ENCODE measurements at places on chromosomes 12 and 14.

GRCh38 chr14:39956372-39956771 is 524.1 kb upstream of the FBXO33 start:
- no peak for DNase-seq

DNA sequence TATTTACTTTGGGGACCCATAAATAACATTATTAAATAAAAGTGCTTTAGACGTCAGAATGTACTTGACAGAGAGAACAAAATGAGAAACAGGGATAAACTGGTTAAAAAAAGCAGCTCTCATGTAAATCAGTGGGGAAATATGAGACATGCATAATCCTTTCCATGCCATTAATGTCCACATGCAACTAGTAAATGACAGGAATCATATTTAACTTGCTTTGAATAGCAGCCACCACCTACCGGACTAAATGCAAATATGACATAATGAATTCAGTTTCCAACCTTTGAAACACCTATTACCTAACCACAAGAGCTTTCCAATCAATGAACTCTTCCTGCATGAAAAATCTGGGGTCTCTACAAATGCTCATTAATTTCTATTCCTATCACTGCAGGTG is 19.6 kb downstream of the FGD6 start:
- no peak for DNase-seq

DNA sequence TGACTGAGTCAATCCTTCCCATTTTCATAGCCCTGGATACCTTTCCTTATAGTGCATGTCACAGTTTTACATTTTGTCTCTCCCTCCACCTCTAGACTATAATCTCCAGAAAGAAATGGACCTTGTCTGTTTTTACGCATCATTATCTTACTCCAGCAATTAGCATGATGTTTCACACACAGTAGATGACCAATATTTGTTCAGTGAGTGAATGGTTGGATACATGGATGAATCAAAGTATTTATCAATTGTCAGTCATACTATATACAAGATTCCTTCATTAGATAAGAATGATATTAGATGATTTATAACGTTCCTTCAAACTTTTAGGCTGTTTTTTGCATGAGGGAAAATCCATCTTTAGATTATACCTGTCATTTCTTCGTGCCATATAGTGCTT is 61.1 kb downstream of the PTHLH start:
- DNase-seq = no peak

DNA sequence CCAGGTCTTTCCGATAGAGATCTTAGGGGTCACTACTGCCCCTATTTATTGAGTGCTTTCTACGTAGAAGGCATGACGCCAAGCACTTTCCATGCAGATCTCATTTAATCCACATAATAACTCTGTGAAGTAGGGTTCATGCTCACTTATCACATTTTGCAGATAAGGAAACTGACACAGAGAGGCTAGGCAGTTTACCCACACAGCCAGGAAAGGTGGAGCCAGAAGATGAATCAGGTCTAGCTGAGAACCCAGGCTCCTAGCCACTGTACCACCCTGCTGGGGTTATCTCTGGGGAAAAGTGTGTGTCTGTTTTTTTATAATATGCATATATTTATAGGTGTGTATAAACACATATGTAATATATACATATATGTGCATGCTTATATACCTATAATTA is 83.6 kb downstream of the KSR2 start:
- no peak for DNase-seq

GRCh38 chr14:69663300-69663643 is 51.9 kb downstream of the SUSD6 start:
- no peak for DNase-seq

- DNase-seq = no peak
Measured at GRCh38 chr12:122203301-122204166, at the start of gene B3GNT4. B3GNT4 (plus strand) TSS chr12:122203709; CDS start chr12:122204619, 910 bp downstream.

GRCh38 chr12:124747426-124748161 is 116.1 kb downstream of the SCARB1 start:
- DNase-seq = no peak

DNA sequence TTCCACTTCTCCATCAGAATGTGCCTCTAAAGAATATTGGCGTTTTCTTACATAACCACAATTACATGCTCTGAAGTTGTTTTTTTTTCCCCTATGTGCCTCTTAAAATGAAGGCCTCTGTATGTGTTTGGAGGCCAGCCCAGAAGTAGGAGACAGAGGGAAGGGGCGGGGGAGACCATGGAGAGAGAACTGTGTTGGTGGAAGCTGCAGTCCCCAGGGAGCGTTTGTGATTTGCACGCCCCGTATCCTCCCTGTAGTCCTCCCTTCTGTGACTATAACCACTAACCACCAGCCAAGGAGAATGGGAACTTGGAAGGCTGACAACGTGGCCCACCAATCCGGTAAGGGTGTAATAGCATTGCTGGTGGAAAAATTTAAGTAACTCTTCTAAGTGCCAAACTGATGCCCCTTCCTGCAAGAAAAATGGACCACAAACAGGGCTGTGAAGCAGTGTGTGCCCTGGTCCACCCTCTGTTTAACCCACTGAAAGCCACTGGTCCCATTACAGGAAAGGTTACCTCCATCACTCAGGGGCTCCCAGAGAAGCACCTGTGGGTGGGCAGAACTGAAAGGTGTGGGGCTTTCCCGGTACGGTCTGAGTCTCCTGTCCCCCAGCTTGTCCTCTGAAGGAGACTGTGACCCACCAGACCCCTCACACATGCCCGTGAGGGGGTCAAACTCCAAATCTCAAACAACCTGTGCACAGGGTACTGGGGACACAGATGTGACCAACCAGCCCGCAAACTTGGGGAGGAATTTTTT is 36.8 kb downstream of the CCDC88C start:
- no peak for DNase-seq

GRCh38 chr12:98513379-98514322 is 1.7 kb upstream of the TMPO start:
- no peak for DNase-seq

DNA sequence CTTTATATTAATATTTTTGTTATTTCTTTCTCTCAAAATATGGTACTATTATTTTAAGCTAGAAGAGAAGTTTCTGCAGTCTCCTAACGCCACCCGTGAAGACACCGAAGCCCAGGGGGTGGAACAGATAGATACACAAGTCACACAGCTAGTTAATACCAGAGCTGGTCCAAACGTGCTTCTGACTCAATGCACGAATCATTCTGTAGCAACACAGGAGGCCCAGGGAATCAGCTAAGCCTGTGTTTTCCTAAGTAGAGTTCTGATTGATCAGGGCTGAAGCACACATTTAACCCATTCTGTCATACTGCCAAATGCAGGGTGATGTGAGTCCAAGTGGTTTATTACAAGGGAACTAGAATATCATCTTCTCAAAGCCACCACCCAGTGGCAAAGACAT is 116.9 kb upstream of the PWP1 start:
- no peak for DNase-seq

- DNase-seq = no peak
Measured at GRCh38 chr12:109065154-109065852, 12.9 kb downstream of the USP30 start.

- DNase-seq = no peak
Measured at GRCh38 chr14:24959791-24960331, 90.1 kb downstream of the STXBP6 start.

- no peak for DNase-seq
Measured at GRCh38 chr12:19988948-19989347, 379.4 kb upstream of the PDE3A start.

GRCh38 chr14:72146241-72146640 is 214.0 kb downstream of the RGS6 start:
- DNase-seq = no peak

DNA sequence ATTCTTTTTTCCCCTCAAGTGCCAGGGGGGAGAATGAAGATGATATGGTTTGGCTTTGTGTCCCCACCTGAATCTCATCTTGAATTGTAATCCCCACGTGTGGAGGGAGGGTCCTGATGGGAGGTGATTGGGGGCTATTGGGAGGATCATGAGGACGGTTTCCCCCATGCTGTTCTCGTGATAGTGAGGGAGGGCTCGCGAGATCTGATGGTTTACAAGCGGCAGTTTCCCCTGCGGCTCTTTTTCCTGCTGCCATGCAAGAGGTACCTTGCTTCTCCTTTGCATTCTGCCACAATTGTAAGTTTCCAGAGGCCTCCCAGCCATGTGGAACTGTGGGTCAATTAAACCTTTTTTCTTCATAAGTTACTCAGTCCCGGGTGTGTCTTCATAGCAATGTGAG is 173.7 kb downstream of the CAND1 start:
- DNase-seq = no peak

DNA sequence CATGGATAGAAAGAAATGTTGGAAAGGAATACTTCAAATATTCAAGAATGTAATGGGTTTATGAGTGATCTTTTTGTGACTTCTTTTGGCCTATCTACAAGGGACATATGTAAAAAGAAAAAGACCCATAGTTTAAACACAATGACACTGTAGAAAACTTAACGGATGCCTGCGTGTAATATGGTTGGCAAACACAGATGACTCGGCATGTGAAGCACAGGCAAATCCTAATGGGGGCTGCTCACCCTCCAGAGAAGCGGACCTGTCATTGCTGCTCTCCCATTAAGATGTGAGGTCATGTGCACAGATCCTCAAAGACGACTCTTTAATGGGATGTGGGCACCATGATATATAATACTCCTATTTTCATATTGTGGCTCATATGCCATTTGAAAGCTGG is 366.6 kb upstream of the TMEM132C start:
- no peak for DNase-seq

- no peak for DNase-seq
Measured at GRCh38 chr12:47247418-47247817, 167.7 kb upstream of the AMIGO2 start.

DNA sequence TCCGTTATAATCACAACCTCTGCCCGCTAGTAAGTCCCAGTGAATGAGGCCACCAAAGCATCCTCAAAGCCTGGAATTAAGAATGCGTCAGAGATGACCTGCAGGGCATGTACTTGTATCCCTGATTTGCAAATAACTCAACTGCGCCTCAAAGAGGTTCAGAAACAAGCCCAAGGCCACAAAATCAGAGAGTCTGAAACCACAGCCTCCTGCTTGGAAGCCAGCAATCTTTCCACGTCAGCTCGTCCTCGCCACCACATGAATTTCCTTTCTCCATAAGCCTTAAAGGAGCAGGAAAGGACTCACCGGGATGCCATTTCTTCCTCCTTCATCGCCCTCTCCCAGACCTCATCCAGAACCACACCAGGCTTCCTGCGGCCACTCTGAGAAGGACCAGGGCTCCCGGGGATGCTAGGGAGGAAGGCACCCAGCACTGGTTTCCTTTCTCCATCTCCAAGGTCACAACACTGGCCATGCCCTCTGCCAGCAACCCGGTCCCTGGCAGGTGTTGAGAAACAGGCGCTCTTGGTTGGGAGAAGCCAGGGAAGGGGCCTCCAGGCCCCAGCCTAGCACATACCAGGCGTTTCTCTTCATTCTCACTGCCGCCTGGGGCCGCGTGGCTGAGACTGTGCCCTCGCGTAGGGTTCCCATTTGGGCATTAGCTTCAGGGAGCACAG is 191.2 kb upstream of the DIO3 start:
- DNase-seq = no peak

- DNase-seq = no peak
Measured at GRCh38 chr12:15439459-15439858, 117.2 kb downstream of the PTPRO start.

GRCh38 chr14:101740981-101741380 is 20.5 kb upstream of the PPP2R5C start:
- DNase-seq = no peak

DNA sequence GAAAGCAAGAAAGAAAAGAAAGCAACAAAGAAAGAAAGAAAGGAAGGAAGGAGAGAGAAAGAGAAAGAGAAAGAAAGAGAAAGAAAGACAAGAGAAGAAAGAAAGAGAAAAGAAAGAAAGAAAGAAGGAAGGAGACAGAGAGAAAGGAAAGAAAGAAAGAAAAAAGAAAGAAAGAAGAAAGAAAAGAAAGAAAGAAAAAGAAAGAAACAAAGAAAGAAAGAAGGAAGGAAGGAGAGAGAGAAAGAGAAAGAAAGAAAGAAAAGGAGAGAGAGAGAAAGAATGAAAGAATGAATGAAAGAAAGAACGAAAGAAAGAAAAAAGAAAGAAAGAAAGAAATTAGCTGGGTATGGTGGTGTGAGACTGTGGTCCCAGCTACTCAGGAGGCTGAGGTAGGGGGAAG is 400.1 kb upstream of the MDGA2 start:
- DNase-seq = no peak

DNA sequence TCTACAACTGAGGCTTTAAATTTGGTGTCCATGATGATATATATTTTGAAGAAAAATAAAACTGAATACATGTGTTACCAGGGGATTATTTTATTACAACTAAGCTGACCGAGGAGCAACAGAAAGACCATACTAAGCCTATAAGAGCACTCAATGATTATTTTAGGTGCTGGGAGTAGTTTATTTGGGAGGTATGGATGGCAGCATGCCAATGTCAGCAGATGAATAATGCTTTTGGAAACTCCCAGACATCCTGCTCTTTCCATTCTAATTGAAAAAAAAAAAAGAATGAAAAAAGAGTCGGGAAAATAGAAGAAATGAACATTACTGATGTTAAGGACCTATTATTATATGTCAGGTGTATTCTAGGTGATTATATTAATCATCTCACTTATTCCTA is 441.2 kb downstream of the BTG1 start:
- DNase-seq = no peak

DNA sequence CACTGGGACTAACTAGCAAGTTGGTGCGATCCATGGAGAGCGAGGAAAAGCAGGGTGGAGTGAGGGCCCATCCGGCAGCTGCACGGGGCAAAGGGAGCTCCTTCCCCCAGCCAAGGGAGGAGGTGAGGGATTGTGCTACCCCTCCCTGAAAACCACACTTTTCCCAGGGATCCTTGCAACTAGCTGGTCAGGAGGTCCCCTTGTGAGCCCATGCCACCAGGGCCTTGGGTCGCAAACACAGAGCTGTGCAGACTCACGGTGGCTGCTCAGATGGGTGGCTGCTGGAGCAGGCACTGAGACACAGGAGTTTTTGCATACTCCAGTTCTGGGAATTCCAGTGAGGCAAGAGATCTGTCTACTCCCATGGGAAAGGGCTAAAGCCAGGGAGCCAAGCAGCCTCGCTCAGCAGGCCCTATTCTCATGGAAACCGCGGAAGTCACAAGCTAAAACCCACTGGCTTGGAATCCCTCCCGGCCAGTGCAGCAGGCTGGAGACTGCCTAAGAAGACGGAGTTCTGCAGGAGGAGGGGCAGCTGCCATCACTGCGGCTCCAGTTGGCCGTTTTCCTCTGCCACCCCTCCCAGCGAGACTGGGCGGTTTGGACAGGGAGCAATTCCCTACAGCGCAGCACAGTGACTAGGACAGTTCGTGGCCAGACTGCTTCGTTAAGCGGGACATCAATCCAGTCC is 10.9 kb upstream of the ZNF705A start:
- peak; percentile 78 for DNase-seq

DNA sequence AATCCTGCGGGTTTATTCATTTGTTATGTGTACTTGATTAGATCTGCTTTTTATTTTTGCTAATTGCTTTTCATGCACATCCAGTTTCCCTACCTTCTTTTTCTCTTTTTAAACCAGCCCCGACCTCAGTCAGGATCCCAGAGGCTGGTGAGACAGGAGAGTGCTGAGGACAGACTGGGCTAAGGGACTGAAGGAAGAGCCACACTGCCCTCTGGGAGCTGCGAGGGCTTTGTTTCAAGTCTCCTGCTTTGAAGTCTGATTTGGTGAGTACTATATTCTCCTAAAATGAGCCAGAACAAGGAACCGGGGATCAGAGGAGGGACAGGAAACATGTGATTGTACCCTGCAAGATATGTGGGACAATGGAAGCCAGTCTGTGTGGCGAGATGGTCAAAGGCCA is 23.9 kb downstream of the PRICKLE1 start:
- DNase-seq = no peak

- no peak for DNase-seq
Measured at GRCh38 chr14:86796221-86797074, 1196.5 kb downstream of the GALC start.
